ENCODE measurements at places on chromosomes 16 and 17.

GRCh38 chr16:86618431-86619238 lies 40.3 kb downstream of the FOXL1 start:
- no peak for DNase-seq

DNA sequence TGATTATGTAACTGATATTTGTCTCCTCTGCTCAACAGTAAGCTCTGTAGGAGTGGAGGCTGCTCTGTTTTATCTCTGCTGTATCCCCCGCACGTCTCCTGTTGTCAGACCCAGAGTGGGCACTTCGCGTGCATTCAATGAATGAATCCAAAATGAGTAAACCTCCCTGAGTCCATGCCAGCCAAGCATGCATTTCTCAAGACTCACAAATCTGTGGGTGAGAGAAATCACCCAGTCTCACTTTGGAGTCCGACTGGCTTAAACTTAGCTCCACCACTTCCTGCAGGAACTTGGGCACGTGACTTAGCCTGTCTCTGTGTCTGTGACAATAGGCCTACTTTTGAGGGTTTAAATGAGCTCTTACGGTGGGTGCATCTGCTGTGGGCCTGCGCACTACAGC lies 3.7 kb downstream of the PNPO start:
- DNase-seq = peak; percentile 21

DNA sequence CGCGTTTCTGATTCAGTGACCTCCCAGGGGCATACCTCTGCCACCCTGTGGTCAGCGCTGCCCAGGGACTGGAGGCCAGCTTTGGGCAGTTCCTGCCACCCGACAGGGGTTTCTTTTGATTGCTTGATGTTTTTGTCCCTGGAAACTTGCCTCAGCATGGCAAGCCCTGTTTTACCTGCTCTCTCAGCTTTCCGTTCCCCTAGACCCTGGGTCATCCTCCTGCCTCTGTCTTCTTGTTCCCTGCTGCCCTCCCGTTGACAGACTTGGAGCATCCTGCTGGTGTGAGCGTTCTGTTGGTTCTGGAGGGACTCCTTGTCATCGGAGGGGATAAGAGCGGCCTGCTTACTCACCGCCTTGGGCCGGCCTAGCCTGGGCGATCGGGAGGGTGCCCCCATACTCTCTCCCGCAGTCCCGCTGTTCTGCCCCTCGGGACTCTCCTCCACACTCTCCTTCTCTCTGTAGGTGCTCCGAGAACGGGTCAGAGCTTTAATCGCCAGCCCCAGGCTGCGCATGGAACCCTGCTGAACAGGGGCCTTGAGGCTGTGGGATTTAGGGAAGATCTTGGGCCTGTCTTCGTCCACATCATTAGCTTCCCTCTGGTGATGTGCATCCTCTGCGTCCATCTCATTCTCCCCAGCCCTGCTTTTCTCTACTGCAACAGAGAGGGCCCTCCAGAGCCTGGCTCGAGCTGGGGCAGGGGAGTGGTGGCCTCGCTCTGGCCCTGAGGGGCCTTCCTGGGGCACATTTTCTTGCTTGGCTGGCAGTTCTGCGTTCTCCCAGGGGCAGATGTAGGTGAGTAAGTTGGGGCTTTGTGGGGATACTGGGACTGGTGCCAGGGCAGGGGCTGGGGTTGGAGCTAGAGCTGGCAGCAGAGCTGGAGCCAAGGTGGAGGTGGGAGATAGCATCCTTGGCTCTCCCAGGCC lies 13.7 kb downstream of the GPR179 start:
- DNase-seq = no peak

GRCh38 chr16:14070877-14071575 lies at the start of gene MRTFB:
TSS of gene MRTFB (plus strand) at chr16:14071319. CDS start at chr16:14140607, 69,288 bp downstream.
- no peak for DNase-seq

GRCh38 chr17:65131946-65132345 lies 5.2 kb upstream of the RGS9 start:
- DNase-seq = no peak

DNA sequence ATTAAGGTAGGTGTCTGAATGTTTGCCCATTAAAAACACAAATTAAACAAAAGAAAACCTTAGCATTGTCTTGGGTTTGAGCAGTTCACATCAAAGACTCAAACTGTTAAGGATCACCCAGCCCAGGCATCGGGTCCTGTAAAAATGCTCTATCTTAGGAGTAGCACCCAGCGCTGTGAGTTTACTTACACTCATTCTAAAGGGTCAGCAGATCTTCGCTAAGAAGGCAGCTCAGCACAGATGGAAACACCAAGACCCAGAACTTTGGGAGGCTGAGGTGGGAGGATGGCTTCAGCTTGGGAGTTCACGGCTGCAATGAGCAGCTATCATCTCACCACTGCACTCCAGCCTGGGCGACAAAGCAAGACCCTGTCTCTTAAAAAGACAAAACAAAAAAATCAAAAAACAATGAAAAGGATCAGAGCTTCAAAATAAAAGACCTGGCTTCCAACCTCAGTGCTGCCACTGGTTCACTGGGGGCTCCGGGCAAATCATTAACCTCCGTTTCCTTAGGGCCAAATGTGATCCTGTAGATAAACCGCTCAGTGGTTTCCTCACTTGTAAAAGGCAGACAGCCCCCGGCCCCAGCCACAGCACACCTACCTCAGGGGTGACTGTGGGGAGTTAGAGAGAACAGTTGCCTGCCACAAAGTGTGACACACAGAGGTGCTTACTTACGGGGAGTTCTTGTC lies 11.1 kb downstream of the COG1 start:
- DNase-seq = no peak
